ENCODE measurements at places on chromosomes 6 and 20. TPM values are rescaled to one million over a fixed set of nuclear protein-coding genes. Genes with fewer than 3 reads are reported as not detected.

- H3K27me3 ChIP-seq: peaks cover 32% of the 10 kb centered on the region
- peak overlapping the region; percentile 34 for H3K4me3 ChIP-seq
- no peak for DNase-seq
- H3K36me3 ChIP-seq: no peaks in the 10 kb centered on the region
Measured at GRCh38 chr6:104940893-104941728, 15.8 kb upstream of the LIN28B start.

- H3K27me3 ChIP-seq: no peaks in the 10 kb centered on the region
- H3K4me3 ChIP-seq: no peak overlapping the region
- no peaks in the 10 kb centered on the region for H3K36me3 ChIP-seq
Measured at GRCh38 chr6:82072751-82073150, 174.8 kb downstream of the IBTK start.

GRCh38 chr6:37966801-37967200 is 147.3 kb downstream of the ZFAND3 start:
- H3K4me1 ChIP-seq: peaks cover 4% of the 10 kb centered on the region
- no peaks in the 10 kb centered on the region for H3K27me3 ChIP-seq
- no peaks in the 10 kb centered on the region for H3K36me3 ChIP-seq
- no peak overlapping the region for H3K27ac ChIP-seq

Gene GFOD1
- 1.8 TPM for total RNA-seq

Gene ULBP2
- total RNA-seq: 9.7 TPM

GRCh38 chr6:16698997-16699868 is 62.0 kb downstream of the ATXN1 start:
- H3K27ac ChIP-seq: peak overlapping the region; percentile 64
- H3K27me3 ChIP-seq: no peaks in the 10 kb centered on the region
- DNase-seq: peak; percentile 55
- no peaks in the 10 kb centered on the region for H3K36me3 ChIP-seq

GRCh38 chr6:142945446-142946180 is 637 bp upstream of the HIVEP2 start:
- peak overlapping the region; percentile 99 for H3K27ac ChIP-seq
- no peaks in the 10 kb centered on the region for H3K36me3 ChIP-seq
- peak overlapping the region; percentile 77 for H3K4me3 ChIP-seq
- no peaks in the 10 kb centered on the region for H3K27me3 ChIP-seq
- DNase-seq: peak; percentile 66

- no peak overlapping the region for H3K27ac ChIP-seq
- DNase-seq: no peak
- no peaks in the 10 kb centered on the region for H3K36me3 ChIP-seq
- no peak overlapping the region for H3K4me3 ChIP-seq
Measured at GRCh38 chr6:93581371-93581770, 162.0 kb upstream of the EPHA7 start.

DNA sequence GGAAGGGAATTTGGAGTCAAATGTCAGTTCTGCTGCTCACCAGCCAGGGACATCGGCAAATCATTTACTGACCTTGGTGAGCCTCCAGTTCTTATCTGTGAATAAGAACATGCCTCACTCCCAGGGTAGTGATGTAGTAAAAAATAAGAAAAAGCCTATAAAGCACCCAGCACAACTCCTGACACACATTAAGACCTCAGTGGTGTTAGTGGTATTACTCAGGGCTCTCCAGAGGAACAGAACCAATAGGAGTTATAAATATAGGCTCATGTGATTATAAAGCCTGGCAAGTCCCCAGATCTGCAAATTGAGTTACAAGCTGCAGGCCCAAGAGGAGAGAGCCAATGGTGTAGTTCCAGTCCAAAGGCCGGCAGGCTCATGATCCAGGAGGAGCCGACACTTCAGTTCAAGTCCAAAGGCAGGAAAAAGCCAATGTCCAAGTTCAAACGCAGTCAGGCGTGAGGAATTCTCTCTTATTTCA is 71.3 kb upstream of the EYA2 start:
- peaks cover 3% of the 10 kb centered on the region for H3K27me3 ChIP-seq
- H3K4me3 ChIP-seq: no peak overlapping the region
- no peak overlapping the region for H3K27ac ChIP-seq
- H3K36me3 ChIP-seq: no peaks in the 10 kb centered on the region
- DNase-seq: no peak

GRCh38 chr20:59082981-59083380 is 40.4 kb upstream of the PRELID3B start:
- no peak for DNase-seq
- H3K4me1 ChIP-seq: peaks cover 3% of the 10 kb centered on the region
- no peak overlapping the region for H3K27ac ChIP-seq
- no peaks in the 10 kb centered on the region for H3K36me3 ChIP-seq
- H3K4me3 ChIP-seq: no peak overlapping the region
- H3K27me3 ChIP-seq: peaks cover 4% of the 10 kb centered on the region

Gene MUC21
- total RNA-seq: not detected

DNA sequence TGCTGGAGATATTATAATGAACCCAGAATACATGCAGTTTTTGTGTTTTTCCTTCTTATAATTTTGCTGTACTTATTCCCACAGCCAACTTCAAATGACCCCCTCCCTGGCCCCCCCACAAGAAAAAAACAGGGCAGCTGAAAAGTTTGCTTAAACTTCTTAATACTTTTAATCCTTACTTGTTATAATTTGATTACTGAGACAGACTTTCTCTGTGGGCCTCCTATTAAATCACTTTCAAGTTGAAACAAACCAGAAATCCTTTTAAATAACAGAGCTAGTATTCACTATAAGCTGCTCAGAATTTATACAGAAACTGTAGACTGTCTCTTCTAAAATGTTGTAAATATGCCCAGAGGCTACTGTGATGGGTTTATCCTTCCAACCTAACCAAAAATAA is 106.3 kb downstream of the CENPW start:
- H3K4me3 ChIP-seq: no peak overlapping the region
- no peak for DNase-seq
- H3K36me3 ChIP-seq: no peaks in the 10 kb centered on the region
- no peaks in the 10 kb centered on the region for H3K4me1 ChIP-seq
- no peaks in the 10 kb centered on the region for H3K27me3 ChIP-seq

GRCh38 chr6:91534614-91535013 is 947.7 kb upstream of the MAP3K7 start:
- H3K27me3 ChIP-seq: no peaks in the 10 kb centered on the region
- no peak for DNase-seq
- H3K4me3 ChIP-seq: no peak overlapping the region
- no peaks in the 10 kb centered on the region for H3K36me3 ChIP-seq
- H3K4me1 ChIP-seq: no peaks in the 10 kb centered on the region

Gene BMP2
- not detected for total RNA-seq

Gene NKX2-4
- total RNA-seq: not detected

GRCh38 chr6:53492860-53493634 is 51.9 kb downstream of the GCLC start:
- H3K36me3 ChIP-seq: peaks cover 4% of the 10 kb centered on the region
- no peaks in the 10 kb centered on the region for H3K27me3 ChIP-seq
- no peak overlapping the region for H3K4me3 ChIP-seq
- no peaks in the 10 kb centered on the region for H3K4me1 ChIP-seq
- no peak for DNase-seq

GRCh38 chr6:43495409-43495941 is 14.7 kb downstream of the LRRC73 start:
- no peak overlapping the region for H3K4me3 ChIP-seq
- H3K27ac ChIP-seq: peak overlapping the region; percentile 16
- peaks cover 25% of the 10 kb centered on the region for H3K4me1 ChIP-seq
- peak; percentile 62 for DNase-seq
- peaks cover 22% of the 10 kb centered on the region for H3K36me3 ChIP-seq

Gene CGAS
- total RNA-seq: 24.2 TPM

DNA sequence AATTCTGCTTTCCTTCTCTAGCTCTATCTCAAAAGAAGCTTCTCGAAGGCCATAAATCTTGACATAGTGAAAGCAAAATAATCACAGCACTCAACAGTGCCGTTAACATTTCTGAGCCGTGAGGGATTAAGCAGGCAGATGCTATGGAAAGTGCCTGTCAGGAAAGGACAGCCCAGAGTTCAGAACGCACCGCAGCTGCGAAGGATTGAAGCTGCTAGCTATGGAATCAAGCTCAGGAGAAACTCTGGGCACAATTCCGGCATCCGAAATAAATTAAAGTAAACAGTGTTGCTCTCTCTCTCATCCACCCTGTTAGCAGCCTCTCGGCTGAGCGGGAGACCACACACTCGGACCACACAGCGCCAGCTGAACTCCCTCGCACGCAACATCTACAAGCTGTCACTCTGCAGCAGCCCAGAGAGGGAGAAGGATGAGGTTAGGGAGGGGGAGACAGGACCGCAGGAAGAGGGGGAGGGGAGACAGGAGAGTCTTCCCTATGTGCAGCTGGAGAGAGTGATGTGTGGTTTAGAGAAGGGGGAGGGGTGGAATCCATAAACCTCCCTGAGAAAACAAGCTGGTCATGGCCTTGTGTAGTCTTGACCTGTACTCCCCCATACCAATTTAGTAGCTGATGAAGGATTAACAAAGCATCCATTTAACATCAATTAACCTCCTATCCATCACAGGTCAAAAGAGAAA is 9.0 kb downstream of the EXOC2 start:
- peaks cover 33% of the 10 kb centered on the region for H3K4me1 ChIP-seq
- no peaks in the 10 kb centered on the region for H3K27me3 ChIP-seq
- H3K36me3 ChIP-seq: peaks cover 7% of the 10 kb centered on the region
- DNase-seq: peak; percentile 24
- peak overlapping the region; percentile 10 for H3K4me3 ChIP-seq

- H3K4me3 ChIP-seq: no peak overlapping the region
- no peaks in the 10 kb centered on the region for H3K27me3 ChIP-seq
- DNase-seq: no peak
Measured at GRCh38 chr6:169646906-169647567, 54.8 kb downstream of the WDR27 start.

- no peak overlapping the region for H3K4me3 ChIP-seq
- DNase-seq: peak; percentile 40
- peaks cover 2% of the 10 kb centered on the region for H3K36me3 ChIP-seq
- H3K27me3 ChIP-seq: no peaks in the 10 kb centered on the region
- no peaks in the 10 kb centered on the region for H3K4me1 ChIP-seq
Measured at GRCh38 chr20:5205348-5206210, 78.8 kb downstream of the CDS2 start.

Gene GABRR1
- total RNA-seq: not detected

DNA sequence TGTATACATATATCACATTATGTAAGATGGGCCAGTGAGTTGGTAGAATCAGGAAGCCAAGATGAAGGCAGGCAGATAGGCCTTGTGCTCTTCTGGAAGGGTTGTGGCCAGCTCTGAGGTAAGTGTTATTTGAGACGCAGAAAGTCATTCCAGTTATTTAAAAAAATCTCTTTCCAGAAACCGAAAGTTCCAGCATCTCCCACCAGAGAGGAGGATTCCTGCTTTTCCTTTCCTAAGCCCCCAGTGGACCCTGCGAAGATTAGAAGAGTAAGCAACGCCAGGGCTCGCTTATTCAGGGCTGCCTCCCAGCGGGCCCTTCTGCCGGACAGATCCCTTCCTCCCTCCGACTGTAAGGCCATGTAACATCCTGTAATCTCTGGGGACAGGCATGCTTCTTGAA is 20.4 kb downstream of the ARMC2 start:
- H3K4me1 ChIP-seq: peaks cover 47% of the 10 kb centered on the region
- H3K36me3 ChIP-seq: peaks cover 3% of the 10 kb centered on the region
- no peaks in the 10 kb centered on the region for H3K27me3 ChIP-seq
- no peak overlapping the region for H3K27ac ChIP-seq
- no peak for DNase-seq

DNA sequence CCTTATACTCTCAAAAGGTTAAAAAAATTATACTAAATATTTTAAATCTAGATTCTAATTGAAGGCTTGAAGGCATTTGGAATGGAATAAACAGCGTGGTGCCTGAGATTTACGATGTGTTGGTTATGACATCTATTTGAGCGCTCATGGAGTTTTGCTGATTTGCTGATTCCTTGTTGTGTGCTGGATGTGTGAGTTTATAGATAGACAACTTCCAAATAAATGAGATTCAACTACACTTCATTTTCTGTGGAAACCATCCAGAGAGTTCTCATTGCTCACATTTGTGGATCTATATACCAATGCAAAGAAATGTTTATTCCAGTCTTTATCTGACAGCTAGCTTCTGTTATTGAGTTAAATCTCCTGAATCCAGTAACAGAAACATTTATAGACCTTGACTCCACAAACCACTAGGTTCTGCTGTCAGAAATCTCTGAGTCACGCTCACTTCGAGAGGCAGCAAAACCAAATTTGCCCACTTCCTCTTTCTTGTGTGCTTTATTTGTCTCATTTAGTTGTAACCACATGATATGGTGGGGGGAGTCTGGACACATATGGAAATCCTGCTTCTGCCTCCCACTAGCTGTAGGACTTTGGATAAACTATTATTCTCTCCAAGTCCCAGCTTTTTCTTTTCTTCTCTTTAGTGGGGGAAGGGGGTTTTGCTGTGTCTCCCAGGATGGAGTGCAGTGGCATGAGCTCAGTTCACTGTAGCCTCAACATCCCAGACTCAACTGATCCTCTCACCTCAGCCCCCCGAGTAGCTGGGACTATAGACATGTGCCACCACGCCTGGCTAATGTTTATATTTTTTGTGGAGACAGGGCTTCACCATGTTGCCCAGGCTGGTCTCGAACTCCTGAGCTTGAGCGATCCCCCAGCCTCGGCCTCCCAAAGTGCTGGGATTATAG is 54.5 kb downstream of the IPCEF1 start:
- H3K27me3 ChIP-seq: no peaks in the 10 kb centered on the region
- H3K4me3 ChIP-seq: no peak overlapping the region
- H3K36me3 ChIP-seq: no peaks in the 10 kb centered on the region
- no peak overlapping the region for H3K27ac ChIP-seq
- DNase-seq: peak; percentile 39
